Neural crest cell (in vitro differentiated cells): ENCODE measurements at places on chromosomes 2 and 18. TPM values are rescaled to one million over a fixed set of nuclear protein-coding genes. Genes with fewer than 3 reads are reported as not detected.

The TMEM17 gene
- total RNA-seq = 3.1 and 4.0 TPM in 2 replicates

The RNF144A gene
- total RNA-seq = 49.6 and 49.9 TPM in 2 replicates

The MRPL30 gene
- 44.3 and 47.9 TPM in 2 replicates for total RNA-seq

The SERPINB5 gene
- not detected in 2 replicates for total RNA-seq

The ELOA2 gene
- total RNA-seq = not detected in 2 replicates

The RGPD4 gene
- 0.05 TPM in 1 of 2 replicates, not detected in the other for total RNA-seq

The GAL3ST2 gene
- 0.28 TPM in 1 of 2 replicates, not detected in the other for total RNA-seq

The TMEM127 gene
- total RNA-seq = 28.8 and 30.6 TPM in 2 replicates

The ADGRF3 gene
- 0.44 and 0.77 TPM in 2 replicates for total RNA-seq

The CCDC142 gene
- total RNA-seq = 34.7 and 35.0 TPM in 2 replicates

The TPO gene
- not detected in 2 replicates for total RNA-seq

The GCKR gene
- total RNA-seq = 0.42 TPM in 1 of 2 replicates, not detected in the other

- DNase-seq = peak; percentile 26
These were observed 108.1 kb upstream of the KCTD1 start for GRCh38 chr18:26656431-26656943.

DNA sequence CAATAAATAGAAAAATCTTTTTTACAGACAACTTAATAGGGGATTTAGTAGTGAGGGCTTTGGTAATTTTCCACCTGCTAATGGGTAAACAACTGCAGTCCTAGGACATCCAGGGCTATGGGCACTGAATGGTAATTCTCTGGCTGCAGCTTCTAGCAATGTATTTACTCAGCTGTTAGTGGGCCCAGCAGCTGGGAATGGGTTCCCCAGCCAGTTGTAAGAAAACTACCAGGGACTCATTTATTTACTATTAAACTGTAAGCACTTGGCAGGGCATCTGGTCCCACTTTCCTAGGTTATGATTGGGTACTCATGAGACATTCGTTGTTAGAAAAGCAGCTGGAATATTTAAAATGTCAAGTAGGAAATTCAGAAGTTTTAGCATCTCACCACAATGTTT, 363.8 kb upstream of the TRIB2 start:
- no peak for DNase-seq

- no peak for DNase-seq
These were observed 67.9 kb downstream of the DGKD start for GRCh38 chr2:233422050-233422639.

- no peak for DNase-seq
These were observed 62.0 kb downstream of the GLI2 start for GRCh38 chr2:120797421-120798221.

DNA sequence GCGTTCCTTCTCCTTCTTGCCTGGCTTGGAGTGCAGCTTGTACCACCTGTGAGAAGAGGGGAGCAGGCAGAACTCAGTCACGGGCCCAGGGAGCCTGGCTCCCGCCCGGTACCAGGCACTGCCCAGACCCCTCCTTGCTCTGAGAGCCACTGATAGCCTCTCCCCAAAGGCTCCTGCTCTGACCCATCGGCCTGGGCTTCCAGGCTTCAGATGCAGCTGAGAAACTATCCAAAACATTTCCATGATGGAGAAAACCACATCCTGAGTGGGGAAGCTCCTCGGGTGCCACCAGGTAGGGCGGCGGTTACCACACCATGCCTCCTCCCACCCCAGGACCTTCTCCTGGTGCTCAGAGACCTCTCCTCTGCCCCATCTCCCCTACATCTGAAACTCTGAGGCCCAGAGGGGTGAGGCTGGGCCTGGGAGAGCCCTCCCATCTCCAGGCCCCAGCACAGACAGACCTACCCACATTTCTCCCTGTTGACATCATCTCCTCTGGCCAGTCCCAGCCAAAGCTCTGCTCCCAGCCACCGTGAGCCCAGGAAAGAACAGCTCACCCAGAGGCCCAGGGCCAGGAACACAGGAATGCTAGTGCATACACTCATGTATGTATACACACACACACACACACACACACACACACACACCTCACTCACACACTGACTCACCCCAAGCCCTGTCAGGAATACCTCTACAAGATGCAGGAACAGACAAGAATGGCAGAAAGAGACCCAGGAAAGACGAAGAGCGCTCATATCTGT, 17.9 kb upstream of the SFXN5 start:
- no peak for DNase-seq

- DNase-seq = no peak
These were observed 34.9 kb downstream of the PTCD3 start for GRCh38 chr2:86140969-86141392.

DNA sequence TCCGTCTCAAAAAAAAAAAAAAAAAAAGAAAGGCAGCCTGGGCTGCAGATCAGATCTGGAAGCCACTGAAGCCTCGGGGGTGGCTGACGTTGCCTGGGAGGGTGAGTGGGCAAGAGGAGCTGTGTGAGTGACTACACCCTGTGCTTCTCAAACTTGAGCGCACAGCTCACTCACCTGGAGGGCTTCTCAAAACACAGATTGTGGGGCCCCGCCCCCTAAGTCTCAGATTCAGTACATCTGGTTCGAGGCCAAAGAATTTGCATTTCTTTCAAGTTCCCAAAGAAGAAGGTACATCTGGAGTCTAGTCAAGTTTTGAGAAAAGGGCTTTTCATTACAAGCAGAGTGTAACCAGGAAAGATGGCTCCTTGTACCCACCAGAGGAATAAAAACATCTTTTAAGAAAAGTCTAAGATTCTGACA, 97.7 kb upstream of the CAB39 start:
- no peak for DNase-seq

GRCh38 chr2:238290091-238290509, 1.7 kb upstream of the PER2 start:
- no peak for DNase-seq

- DNase-seq = no peak
These were observed 131.3 kb downstream of the PRPF40A start for GRCh38 chr2:152585830-152586484.

- no peak for DNase-seq
These were observed 541.5 kb downstream of the CNTNAP5 start for GRCh38 chr2:124566518-124566970.

- no peak for DNase-seq
These were observed 47.5 kb upstream of the ACSL3 start for GRCh38 chr2:222813177-222813843.

DNA sequence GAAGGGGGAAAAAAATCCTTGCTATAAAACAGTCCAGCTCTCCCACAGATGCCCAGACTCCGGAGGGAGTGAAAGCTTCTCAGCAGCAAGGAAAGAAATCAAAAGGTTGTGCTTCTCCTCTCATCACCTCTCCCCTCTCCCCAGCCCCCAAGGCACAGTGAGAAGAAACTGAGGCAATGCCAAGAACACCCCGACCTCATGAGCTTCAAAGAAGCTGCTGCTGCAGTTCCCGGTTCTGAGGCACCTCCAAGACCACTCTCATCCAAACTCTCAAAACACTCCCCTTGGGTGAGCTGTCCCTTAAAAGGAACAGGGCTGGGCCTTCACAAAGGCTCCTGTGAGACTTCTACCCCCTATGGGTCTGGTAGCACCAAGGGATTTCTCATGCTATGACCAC, 62.0 kb upstream of the KLF7 start:
- DNase-seq = no peak

GRCh38 chr2:113124984-113125855, 2.2 kb upstream of the IL1RN start:
- no peak for DNase-seq

DNA sequence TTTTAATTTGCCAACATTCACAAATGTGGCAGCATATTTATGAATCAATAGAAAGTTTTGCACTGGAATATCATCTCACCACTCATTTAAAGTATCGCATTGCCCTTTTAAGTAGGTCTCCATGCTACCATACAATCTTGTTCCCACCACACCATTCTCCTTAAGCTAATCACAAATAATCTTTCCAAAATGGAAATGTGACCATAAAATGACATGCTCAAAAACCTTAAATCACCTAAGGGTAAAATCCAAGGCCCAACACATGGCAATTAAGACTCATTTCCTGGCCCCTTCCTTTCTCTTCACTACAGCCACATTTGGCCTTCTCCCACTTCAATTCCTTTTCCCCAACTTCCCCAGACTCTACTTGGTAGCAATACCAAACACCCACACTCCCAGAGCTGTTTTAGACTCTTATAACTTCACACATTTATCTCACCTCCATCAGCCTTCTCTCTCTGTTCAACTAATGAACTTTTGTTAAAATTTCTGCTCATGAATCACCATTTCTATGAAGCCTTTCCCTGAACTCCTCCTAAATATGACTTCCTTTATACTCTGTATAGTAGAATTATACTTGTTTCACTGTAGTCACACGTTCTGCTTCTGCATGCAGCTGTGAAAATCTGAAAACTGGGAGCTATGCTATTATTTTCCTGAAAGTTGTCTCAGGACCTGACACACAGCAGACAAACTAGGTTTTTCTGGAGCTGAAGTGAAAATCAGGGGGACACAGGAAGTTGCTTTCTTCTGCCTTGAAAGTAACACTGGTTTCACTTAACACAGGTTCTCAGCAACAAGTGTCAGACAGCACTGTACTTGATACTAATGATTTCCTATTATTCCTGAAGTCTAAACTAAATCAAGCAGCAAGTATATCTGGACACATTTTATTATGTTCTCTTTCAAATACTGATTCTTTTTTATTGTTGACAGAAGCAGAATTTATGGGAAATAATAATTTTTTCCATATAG, 303.9 kb downstream of the ZEB2 start:
- no peak for DNase-seq

GRCh38 chr2:38907743-38908562, 18.3 kb downstream of the ARHGEF33 start:
- DNase-seq = no peak

- DNase-seq = no peak
These were observed 80.8 kb upstream of the LCLAT1 start for GRCh38 chr2:30366199-30366691.

DNA sequence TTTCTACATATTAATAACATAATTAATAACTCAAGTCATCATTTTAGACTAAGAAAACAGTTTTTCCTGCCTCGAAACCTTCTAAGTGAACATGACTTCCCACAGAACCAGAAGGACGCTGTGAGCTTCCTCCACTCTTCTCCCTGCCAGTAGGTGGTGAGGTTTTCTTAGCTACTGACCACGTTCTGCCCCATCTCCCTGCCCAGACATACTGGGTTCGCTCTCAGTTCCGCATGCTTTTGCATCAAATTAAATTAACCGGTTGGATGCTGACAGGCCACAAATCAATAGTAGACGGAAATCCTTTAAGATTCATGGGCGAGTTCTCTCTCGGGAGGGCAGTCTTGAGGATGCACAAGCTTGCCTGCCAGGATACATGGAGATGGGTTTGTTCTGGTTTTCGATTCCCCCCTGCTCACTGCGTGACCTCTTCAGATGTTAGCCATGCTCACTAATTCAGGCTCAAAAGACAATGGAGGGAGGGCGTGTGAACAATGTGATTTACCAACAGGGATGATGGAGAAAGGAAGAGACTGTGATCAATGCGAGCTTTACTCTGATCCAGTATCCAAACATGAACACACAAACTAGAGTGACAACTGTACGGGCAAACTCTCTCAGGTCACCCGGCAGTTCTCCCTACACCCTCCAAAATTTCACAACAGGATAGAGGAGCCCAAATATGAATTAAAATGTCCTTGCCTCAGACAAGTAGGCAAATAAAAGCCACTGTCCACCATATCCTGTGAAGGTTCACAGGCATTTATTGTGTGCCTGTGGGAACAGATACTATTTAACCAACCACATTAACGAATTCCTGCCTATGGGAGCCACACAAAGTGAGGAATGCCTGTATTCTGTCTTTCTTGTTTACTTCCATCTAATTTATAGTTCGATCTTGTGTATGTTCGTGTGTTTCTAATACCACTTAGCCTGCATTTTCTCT, 375.7 kb downstream of the EIPR1 start:
- no peak for DNase-seq

DNA sequence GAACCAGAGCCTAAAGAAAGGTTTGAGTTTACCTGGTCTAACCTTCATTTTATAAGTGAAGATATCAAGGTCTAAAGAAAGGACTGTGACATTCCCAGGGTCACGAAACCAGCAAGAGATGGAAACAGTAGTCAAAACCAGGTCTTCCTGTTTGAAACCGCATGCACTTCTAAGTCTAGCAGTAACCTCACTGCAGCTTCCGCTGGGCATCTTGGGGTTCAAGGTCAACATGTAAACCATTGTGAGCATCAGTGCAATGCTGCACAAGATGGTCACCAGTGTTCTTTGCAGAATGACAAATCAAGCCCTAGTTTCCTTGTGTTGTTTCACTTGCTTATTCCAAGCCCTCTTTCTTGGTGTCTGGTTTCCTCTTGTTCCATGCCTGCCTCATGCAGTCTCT, 292.9 kb upstream of the MEX3C start:
- no peak for DNase-seq

- DNase-seq = no peak
These were observed 49.6 kb downstream of the SOWAHC start for GRCh38 chr2:109663721-109664120.

- no peak for DNase-seq
These were observed 824.2 kb downstream of the PLCL1 start for GRCh38 chr2:198628596-198628995.

DNA sequence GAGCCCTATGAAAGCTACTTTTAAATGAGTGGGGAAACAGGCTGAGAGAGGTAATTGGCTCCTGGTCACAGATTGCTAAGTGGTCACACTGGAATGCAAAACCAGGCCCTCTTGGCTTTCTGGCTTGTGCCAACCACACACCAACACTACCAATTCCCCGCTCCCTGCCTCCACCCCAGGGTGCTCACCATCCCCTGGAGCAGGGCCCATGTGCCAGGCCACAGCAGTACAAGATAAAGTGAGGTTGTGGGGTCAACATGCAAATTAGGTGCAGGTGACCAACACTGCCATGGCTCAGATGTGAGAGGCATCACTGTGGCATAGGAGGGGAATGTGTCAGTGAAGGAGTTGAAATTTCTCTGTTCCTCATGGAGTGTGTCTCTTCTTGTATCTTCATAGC, 312.5 kb downstream of the MYCN start:
- DNase-seq = no peak

DNA sequence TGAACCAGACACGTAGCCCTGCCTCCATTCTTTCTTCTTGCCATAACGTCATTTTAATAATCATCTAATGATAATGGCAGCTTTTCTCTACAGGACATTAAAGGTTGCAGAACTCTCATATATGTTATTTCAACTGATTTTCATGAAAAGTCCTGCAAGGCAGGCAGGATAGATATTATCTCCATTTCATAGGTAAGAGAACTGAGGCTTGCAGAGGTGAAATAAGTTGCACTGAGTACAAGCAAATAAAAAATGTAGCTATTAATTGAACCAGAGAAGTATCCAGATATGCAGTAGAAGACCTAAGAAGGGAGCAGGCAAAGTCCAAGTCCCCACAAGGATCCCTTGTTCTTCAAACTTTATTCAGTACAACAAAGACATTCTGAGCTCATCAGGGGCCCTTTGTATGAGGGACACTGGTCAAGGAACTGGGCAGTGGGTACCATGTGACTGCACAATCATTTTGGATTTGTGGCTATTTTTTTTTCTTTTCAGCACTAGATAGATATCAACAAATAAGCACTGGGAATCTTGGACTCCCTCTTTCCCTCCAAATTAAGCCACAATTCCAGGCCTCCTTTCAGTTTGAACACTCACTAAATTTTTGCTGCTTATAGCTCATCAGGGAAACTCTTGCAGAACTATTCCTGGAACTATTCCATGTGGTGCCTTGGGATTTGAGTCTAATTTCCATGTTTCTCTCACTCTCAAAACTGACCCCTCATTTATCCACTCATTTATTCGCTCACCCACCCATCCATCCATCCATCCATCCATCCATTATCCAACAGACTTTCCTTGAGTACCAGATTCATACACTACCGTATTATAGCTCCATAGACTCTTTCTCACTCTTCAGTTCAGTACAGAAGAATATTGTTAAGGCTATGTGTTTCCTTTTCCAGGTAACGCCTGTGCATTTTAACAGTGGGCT, 44.6 kb downstream of the APOB start:
- no peak for DNase-seq
